ENCODE measurements at places on chromosomes 2 and 18.

DNA sequence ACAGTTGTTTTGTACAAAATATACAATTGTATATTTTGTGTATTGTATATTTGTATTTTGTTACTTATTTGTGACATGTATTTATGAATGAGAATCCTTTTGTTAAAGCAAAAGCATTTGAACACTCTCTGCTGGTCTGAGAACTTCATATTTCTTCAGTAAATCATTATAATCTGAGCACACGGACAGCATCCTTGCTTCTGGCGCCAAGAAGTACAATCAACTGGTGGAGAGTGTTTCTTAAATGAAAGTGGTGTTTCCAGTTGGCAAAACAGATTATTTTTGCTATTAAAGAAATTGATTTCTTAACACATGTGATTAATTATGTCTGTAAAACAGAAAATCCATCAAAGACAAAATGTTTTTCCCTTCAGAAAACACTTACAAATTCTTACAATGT is 95.1 kb upstream of the COPS8 start:
- DNase-seq = no peak

DNA sequence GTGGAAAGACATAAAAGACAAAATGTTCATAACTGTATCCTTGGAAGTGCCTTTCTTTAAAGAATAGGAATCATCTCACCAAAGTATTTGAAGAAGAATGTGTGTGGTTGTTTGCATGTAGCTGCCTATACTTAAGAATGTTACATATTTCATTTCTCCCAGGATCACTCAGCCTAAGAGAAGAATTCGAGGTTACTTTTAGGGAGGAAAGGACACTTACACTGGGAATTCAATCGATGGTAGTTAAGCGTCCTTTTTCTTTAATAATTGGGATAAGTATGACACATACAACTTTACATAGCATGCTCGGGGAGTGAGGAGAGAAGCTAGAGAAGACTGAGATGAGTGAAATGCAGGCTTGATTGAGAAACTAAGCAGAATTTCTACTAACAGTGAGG is 22.0 kb upstream of the CYP1B1 start:
- no peak for DNase-seq

- no peak for DNase-seq
These were observed 49.3 kb downstream of the USP34 start for GRCh38 chr2:61421611-61422010.

GRCh38 chr2:190996338-190996946 is 17.5 kb downstream of the STAT1 start:
- no peak for DNase-seq

GRCh38 chr2:112582314-112582746 is 2.1 kb upstream of the CHCHD5 start:
- peak; percentile 65 for DNase-seq

GRCh38 chr2:224611938-224612337 is 26.8 kb upstream of the CUL3 start:
- DNase-seq = no peak

DNA sequence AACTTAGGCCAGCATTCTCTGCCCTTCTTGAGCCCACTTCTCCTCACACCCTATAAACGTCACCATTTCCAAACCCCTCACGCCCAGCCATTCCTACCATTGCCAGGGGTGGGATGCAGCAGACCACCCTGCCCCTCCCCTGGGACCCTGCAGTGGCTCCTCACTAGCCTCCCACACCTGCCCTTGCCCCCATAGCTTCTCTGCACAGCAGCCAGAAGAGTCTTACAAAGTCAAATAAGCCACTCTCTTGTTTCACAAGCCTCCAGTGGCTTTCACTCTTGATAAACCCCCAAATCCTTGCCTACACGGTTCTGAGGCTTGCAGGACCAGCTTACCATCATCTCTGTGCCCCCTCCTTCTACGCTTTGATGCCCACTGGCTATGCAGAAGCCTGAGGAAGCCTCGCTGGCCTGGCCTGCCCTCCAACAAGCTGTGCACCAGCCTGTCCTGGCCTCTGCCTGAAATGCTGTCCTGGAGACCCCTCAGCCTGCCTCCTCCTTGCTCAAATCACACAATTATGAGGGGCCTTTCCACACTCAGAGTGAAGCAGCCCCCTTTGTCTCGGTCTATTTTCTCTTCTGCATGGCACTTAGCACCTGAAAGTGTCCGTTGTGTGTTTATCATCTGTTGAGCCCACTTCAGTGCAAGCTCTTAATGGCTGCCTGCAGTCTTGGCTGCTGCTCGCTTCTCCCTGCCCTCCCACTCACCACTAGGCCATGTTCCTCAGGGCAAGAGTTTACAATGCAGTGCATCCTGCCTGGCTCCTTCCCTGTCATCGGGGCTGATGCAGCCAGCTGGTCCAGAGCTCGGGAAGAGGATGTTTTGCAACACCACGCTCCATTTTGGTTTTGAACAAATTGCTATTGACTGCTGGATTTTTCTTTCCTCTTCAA is 82.6 kb upstream of the RGPD5 start:
- no peak for DNase-seq

GRCh38 chr2:101909760-101910159 is 82.0 kb upstream of the IL1R2 start:
- no peak for DNase-seq

DNA sequence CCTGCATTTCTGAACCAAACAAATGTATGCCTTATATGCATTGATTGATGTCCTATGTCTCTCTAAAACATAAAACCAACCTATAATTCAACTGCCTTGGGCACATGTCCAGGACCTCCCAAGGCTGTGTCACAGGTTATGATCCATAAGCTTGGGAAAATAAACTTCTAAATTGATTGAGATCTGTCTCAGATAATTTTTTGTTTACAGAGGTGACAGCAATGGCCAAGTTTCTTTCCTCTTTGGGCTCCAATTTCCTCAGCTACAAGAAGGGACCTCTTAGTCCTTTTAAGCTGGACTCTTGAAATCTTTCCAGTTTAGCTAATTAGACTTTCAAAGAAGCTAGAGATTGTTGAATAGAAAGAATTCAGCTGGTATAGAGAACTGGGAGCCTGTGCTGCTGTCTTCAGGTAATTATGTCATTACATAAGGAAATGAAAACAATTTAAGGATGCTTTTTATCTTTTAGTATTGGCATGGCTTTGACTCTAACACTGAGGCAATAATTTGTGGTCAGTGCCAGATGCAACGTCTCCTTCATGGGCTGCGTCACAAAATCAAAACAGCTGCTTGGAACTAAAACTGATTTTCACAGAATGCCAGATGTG is 412.1 kb upstream of the TRIB2 start:
- no peak for DNase-seq

- no peak for DNase-seq
These were observed 23.9 kb upstream of the SPATA3 start for GRCh38 chr2:230972046-230972445.

GRCh38 chr2:54665436-54665856 is 58.0 kb upstream of the EML6 start:
- DNase-seq = no peak

GRCh38 chr2:223786943-223787342 is 50.4 kb downstream of the AP1S3 start:
- DNase-seq = no peak

- DNase-seq = no peak
These were observed 362.7 kb upstream of the SLC8A1 start for GRCh38 chr2:40814616-40815015.

DNA sequence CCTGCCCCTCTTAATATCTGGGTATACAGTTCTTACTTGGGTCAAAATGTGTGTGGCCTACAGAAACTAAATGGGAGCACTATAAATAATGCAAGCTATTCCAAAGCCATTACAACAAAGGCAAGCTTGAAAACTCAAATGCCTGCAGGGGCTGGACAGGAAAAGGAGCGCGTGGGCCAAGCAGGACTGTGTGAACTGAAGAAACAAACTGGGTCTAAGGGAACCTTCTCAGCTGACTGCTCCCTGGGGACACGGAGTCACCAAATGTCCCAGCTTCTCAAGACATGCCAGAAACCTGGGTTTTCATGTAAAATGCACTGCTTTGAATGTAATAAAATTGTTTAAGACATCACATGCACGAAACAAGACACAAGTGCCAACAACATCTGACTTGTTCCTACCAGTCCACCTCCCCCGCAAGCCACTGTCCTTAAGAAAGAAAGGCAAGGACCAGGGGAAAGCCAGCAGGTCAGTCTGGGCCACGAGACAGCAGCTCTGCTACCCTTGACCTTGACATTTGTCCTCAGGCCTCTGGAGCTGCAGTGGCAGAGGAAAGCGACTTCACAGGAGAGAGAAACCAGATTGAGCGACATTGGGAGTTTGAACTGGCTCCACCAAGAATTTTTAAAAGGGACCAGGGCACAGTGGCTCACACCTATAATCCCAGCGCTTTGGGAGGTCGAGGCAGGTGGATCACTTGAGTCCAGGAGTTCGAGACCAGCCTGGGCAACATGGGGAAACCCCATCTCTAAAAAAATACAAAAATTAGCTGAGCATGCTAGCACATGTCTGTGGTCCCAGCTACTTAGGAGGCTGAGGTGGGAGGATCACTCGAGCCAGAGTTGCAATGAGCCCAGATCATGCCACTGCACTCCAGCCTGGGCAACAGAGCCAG is 89.7 kb upstream of the SH3BP4 start:
- no peak for DNase-seq

- peak; percentile 91 for DNase-seq
These were observed 184.0 kb upstream of the PID1 start for GRCh38 chr2:229454934-229455631.

All from HS-5 (cell line).